ENCODE measurements at places on chromosomes 12 and 14. TPM values are rescaled to one million over a fixed set of nuclear protein-coding genes. Genes with fewer than 3 reads are reported as not detected.

- DNase-seq, result no peak
Measured at GRCh38 chr12:6735448-6736191, 11.8 kb downstream of the COPS7A start.

DNA sequence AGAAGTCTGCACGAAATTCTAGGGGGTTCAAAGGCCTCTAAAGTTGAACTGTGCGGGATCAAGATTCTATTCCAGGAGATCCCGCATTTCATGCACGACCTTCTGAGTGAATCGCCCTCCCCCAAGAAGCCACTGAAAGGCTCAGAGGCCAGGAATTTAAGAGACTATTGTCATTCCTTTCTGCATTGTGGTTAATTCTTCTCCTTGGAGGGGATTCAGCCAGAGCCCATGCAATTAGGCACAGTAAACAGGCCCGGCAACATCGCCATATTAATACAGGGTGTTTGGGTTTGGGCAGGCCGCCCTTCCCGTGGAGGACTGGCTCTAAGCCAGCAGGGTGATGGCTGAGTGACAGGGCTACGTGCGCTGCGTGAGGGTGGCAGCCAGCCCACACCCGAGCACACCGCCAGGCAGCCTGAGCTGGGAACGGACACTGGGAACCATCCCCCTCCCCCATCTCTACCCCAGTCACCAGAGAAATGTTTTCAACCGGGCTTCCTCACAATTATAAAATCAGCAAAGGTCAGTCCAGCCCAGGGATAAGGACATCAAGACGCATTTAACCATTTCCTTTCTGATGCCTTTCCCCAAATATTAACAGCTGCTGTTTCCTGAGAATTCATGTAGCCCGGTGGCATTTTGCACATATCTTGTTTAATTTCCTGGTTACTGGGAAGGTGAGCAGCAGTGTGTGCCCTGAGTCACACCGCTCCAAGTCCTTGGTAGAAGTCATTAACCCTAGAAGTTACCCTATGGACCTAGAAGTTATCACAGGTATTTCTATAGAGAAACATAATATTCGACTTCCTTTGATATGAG lies 12.5 kb downstream of the EGLN3 start:
- no peak for DNase-seq

DNA sequence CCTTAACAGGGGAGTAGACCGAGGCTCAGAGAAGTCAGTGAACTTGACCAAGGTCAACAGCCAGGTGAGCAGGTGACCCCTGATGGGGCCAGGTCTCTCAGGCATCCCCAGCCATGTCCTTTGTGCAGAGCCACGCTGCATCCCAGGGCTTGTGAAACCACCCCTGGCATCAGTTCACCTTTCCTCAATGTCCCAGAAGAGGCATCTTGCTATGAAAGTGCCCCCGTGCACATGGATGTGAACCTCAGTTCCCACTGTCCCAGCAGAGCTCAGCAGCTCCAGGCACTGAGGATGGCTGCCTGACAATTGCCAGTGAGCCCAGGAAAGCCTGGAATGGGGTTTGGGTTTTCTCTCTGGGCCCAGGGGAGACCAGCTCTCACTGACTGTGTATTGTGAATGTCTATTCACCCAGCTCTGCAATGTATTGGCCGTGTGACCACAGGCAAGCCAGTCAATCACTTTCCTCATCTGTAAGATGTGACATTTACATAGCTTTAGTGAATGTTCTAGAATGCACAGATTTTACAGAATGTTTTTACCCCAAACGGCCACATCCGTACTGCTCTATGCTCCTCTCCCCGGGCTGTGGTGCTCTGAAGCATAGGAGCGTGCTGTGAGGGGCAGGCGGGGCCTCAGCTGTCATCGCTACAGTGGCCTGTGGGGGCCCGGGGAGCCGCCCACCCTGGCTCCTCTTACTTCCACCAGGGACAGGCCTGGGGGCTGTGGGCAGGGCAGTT lies 4.9 kb downstream of the CACNA2D4 start:
- no peak for DNase-seq

DNA sequence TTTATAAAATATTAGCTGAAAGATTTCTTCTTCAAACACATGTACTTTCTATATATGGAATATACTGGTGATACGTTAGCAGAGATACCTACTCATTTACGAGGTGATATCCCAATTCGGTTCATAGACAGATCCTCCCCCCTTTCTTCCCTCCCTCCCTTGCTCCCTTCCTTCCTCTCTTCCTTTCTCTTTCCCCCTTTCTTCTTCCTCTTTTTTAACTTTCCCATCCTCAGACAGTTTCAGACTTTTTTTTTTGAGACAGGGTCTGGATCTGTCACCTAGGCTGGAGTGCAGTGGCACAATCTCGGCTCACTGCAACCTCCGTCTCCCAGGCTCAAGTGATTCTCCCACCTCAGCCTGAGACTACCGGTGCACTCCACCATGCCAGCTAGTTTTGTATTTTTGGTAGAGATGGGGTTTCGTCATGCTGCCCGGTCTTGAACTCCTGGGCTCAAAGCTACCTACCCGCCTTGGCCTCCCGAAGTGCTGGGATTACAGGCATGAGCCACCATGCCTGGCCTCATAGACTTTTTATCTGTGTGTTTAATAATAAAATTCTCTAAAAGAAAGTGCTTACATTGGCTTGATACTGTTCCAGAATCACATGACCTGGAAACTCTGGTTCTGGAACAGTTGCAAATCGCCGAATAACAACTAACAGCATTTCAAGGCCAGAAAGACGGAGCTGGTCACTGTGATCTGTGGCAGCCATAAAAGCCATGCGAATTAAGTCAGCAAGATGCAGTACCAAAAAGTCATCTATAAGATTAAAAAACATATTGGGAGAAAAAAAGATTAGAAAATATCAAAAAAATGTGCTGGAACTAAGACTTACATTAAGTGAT lies 99.2 kb downstream of the HEATR5A start:
- DNase-seq, result no peak

DNA sequence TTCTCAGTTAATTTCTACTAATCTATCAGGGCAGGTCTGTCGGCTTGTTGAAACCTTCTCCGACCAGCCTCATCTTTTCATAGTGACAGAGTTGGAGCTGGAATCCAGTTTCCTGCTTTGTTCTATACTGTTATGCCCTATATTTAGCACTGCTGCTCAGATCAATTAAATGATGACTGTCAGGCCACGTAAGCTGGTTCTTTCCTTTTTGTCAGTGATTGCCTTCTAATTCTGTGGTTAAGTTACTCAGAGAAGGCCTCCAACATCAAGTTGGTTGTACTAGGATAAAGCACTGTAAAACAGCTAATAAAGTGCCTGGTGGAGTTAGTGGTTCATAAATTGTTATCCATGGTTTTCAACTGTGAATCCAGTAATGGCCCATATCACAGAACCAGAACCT lies 22.6 kb downstream of the DERA start:
- no peak for DNase-seq

GRCh38 chr12:7061138-7061537 lies 620 bp downstream of the C1S start:
- no peak for DNase-seq

- DNase-seq, result no peak
Measured at GRCh38 chr14:41418851-41419250, 187.8 kb upstream of the LRFN5 start.

The TRIM9 gene
- polyA plus RNA-seq, result 1.2 TPM

The FMNL3 gene
- polyA plus RNA-seq, result 36.4 TPM

The PTPN6 gene
- polyA plus RNA-seq, result 21.8 TPM

The XPOT gene
- polyA plus RNA-seq, result 73.9 TPM

The FGFR1OP2 gene
- polyA plus RNA-seq, result 71.5 TPM

The REP15 gene
- polyA plus RNA-seq, result 1.7 TPM

The GRIN2B gene
- polyA plus RNA-seq, result 0.84 TPM

The FLRT2 gene
- polyA plus RNA-seq, result 259 TPM

The FIGNL2 gene
- polyA plus RNA-seq, result 3.7 TPM

The SPRING1 gene
- polyA plus RNA-seq, result 35.3 TPM
